Suppressor macrophage treated with lipopolysaccharide for 4 hours (primary cell): ENCODE measurements at places on chromosomes 3 and 15.

- DNase-seq = no peak
Measured at GRCh38 chr3:43852066-43852465, 161.3 kb downstream of the ABHD5 start.

- no peak for DNase-seq
Measured at GRCh38 chr3:157660847-157661246, 157.6 kb upstream of the VEPH1 start.

DNA sequence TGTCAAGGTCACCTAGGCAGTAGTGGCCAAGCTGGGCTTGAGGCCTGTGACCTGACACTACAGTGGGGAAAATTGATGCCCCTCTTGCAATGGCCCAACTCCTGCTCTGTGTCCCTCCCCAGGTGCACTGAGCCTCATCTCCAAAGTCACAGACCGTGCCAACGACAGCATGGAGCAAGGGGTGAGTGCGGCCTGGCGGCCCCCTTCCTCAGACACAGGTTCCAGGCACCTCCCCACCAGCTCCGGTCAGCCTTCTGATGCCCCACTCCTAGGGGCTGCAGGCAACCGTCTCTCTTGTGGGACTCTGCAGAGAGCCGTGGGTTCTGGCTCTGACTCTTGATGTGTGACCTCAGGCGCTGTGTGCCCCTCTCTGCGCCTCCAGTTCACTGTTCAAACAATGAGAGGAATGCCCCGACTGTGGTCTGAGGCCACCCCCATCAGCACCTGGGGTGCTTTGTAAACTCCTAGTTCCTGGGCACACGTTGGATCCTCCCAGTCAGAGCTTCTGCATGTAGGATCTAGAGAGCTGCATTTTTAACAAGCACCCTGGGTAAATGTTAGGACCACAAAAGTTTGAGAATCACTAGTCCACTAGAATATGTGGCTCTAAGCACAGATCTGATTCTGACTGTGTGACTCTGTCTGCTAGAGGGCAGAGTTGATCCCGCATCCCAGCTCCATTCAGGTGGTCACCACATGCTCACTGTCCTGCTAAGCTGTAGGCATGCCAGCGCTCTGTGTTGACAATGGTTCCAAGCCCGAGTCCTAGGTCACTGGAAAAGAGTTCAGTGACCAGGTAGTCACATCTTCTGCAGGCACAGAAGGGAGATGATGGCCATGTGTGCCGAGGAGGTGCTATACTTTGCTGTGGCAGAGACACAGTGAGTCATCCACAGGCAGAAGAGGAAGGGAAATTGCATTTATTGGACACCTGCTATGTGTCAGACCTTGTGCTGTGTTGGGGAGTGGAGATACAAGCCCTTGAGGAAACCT is 46.2 kb upstream of the NR2C2 start:
- DNase-seq = no peak

DNA sequence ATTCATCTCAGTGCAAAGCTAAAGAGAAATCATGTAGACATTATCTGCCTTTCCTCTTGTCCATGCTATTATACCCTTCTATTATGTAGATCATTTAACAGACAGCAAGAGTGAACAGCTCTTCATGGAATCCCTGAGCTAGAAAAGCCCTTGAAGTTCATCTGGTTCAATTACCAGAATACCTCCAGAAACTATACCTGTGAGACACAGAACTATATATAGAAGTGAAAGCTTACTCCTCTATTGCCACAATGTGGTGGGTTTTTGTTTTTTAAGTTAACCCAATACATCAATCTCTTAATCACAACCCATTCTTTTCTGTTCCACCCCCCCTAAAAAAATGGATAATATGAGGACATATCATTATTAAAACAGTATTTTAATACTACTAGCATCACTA is 347.7 kb downstream of the PLCL2 start:
- DNase-seq = no peak

DNA sequence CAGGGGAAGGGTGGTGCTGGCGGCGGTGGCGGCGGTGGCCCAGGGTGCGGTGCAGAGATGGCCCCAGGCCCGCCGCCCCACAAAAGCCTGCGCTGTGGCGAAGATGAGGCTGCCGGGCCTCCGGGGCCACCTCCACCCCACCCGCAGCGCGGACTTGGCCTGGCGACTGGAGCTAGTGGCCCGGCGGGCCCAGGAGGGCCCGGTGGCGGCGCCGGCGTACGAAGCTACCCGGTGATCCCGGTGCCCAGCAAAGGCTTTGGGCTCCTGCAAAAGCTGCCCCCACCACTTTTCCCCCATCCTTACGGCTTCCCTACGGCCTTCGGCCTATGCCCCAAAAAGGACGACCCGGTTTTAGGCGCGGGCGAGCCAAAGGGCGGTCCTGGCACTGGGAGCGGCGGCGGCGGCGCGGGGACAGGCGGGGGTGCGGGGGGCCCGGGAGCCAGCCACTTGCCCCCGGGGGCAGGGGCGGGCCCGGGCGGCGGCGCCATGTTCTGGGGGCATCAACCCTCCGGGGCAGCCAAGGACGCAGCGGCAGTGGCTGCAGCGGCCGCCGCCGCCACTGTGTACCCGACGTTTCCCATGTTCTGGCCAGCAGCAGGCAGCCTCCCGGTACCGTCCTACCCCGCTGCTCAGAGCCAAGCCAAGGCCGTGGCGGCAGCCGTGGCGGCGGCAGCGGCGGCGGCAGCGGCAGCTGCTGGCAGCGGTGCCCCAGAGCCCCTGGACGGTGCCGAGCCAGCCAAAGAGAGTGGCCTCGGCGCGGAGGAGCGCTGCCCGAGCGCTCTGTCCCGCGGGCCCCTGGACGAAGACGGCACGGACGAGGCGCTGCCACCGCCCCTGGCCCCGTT is 1.6 kb downstream of the SKOR1 start:
- DNase-seq = no peak

- no peak for DNase-seq
Measured at GRCh38 chr3:147589016-147589415, 179.9 kb downstream of the ZIC1 start.

DNA sequence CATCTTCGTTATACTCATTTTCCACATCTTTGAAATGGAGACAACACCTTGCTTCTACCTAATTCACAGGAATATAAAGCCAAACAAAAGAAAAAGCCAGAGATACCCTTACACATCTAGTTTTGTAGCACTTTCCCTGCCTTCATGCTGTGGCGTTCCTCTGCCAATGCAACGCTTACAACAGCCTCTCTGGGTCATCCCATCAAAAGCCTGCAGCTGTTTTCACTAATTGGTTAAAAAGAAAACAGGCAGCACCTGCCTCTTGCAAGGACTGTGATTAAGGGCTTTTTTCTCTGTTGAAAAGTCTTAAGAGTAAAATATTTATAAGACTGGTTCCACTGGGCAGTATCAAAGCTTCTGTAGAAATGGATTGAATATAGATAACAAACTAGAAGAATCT is 120.3 kb downstream of the FMN1 start:
- DNase-seq = no peak

- no peak for DNase-seq
Measured at GRCh38 chr3:115943579-115943978, 320.3 kb downstream of the GAP43 start.
